Right lung (tissue), 10 donors: ENCODE measurements at places on chromosomes 5 and 9.

GRCh38 chr5:9148242-9148641 is 397.6 kb downstream of the SEMA5A start:
- DNase-seq: no peak

DNA sequence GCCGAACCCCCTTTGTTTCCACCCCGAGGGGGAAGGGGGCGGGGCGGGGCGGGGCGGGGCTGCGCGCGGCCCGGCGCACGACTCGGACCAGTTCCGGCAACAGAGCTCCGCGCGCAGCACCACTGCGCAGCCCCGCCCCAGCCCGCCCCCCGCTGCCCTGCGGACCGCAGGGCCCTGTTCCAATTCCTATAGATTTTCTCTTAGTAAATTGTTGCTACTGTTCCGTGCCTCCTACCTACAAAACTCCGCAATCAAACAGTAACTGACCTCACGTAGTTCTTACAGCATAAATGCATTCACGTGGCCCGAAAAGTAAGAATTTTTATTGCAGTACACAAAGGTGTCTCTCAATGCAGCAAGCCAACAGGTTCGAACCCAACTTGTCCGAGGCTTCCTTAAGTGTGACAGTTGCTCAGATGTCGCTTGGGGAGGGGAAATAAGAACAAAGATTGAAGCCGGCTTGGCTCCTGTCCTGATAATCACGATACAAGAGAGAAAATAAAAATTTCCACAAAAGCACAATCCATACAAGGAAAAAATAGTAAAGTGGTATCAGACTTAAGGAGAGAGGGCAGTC is 1.2 kb upstream of the RNF38 start:
- no peak for DNase-seq

DNA sequence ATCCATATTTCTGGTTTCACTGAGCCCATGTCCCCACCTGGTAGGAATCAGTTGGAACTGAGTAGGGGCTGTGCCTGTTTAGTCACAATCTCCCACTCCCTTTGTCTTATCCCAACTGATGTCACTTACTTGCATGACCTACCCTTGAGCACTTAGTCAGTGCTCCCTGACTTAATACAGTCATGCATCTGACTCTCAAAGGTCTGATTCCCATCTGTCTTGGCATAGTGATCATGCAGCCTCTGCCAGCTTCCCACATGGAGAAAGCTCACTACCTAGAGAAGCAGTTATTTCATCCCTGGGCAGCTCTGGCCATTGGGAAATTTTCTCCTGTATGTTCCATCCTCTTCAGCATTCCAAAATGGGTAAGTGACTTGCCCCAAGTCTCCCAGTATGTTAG is 24.8 kb downstream of the ABLIM3 start:
- DNase-seq: no peak

GRCh38 chr5:144864118-144864517 is 693.4 kb downstream of the KCTD16 start:
- no peak for DNase-seq

DNA sequence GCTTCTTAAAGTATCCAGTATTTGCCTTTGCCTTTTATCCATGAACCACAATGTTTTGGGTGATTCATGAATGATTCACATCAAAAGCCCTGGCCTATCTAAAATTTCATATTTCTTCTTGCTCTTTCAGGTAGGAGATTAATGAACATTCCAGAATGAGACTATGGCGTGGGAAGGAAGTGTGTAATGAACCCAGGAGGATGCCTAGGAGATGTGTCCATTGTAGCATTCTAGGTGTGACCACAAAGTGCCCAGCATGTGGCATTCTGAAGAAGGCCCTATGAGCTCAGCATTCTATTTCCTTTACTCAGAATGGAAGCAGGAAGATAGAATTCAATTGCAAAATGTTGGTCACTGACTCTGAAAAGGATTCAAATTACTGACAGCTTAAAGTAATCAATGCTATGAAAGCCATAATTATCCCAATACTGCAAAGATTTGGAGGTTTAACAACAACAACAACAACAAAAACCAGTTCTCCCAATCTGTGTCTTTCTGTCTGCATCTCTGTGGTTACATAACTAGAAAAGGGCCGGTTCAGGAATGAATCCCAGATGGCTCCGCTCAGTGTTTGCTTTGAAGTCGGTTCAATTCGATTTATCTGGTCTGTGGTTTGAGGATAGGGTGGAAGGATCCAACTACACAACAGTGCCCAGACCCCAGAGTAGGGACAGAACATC is 126.7 kb downstream of the FOXD1 start:
- no peak for DNase-seq

DNA sequence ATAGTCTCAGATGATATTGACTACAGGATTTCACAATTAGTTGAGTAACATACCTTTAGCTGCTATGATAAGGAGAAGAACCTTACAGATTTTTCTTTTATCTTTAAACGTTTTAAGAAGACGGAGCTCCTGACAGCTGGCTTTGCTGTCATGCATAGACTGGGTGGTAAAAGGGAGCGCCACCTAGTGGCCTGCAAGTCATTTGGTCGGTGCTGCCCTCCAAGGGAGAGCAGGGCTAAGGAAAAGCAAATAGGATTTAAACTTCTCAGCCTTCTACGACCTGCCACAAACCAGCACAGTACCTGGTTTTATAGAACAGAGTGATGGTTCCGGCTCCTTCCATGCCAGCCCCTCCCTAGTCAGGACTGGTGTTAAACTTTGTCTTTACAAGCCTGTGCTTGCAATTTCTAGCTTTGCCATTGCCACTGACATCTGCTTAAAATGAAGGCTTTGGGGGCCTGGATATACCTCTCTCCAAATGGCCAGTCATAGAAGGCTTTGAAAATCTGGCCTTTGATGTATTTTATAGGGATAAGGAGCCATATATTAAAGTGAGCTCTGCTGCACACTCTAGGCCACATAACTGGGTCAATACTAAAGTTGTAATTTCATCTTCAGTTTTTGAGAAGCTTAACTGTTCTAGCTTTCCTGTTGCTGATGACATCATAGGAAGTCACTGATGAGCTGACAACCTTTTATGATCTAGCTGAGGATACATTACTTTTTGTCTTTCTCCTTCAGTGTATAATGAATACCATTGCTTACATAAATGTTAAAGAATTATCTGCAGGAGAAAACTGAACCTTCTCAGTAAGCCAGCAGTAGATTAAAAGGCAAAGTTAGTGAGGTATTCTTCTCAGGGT is 31.1 kb upstream of the ADAMTSL1 start:
- peak; percentile 52 for DNase-seq

DNA sequence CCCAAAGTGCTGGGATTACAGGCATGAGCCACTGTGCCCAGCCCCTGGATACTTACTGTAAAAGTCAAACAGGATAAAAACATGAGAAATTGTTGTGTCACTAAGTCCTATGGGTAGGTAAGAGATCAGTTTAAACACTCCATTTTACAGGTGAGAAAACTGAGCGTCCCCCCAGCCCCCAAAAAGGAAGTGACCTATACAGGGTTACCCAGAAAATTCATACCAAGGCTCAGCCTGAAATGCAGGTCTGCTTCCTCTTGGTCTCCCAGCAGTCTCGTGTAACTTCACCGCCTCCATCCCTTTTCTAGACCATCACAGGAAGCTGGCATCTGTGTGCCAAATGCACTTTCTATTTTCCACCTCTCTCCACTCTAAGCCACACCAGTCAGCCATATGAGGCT is 57.2 kb downstream of the TMOD1 start:
- no peak for DNase-seq

DNA sequence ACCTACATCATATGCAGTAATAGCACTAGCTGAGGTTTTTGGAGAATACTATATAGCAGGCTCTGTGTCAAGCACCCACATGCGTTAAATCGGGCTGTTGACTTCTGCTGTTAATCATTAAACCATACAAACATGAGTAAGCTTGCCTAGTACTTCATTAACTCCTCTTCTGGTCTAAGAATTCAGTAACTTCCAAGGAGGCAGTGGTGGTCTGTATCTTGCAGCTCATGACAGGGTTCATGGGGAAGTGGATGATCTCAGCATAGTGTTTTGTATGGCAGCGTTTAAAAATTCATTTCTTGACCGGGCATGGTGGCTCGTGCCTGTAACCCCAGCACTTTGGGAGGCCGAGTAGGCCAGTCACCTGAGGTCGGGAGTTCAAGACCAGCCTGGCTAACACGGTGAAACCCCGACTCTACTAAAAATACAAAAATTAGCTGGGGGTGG is at the start of gene HAVCR1:
HAVCR1 (minus strand) TSS at position 24 of the 447 bp plus-strand sequence. CDS start 1,173 bp downstream, outside the sequence.
- DNase-seq: no peak

GRCh38 chr5:170541146-170541769 is 37.4 kb downstream of the KCNIP1 start:
- no peak for DNase-seq

- no peak for DNase-seq
These were observed 103.5 kb downstream of the CDC42SE2 start for GRCh38 chr5:131367219-131367860.

DNA sequence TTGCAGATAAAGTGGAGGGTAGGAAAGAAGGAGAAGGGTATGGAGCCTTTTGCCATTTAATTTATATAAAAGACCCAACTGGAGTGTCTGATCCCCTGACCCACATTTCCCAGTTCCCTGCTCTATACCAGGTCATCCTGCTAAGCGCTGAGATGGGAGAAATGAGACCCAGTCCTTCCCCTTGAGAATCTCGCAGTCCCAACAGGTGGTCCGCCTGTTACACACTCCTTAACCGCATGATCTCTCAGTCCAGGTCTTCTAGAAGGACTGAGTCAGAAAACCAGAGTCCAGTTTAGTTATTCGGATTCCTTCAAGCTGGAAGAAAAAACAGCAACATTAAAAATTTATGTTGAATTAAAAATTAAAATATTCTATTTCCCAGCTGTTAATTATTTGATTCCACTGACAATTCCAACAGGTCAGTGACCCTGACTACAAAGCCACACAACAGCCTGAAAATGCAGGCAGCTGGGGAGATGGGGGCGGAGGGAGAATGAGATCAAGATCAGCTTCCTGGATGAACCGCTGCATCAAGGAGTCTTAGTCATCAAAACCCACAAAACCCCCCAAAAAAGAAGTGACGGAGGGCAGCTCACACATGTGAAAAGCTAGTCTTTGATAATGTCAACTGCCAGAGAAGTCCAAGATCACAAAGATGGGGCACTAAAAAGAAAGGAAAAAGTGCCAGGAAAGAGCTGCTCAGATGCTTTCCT is 44.0 kb downstream of the GGTA1 start:
- DNase-seq: no peak

DNA sequence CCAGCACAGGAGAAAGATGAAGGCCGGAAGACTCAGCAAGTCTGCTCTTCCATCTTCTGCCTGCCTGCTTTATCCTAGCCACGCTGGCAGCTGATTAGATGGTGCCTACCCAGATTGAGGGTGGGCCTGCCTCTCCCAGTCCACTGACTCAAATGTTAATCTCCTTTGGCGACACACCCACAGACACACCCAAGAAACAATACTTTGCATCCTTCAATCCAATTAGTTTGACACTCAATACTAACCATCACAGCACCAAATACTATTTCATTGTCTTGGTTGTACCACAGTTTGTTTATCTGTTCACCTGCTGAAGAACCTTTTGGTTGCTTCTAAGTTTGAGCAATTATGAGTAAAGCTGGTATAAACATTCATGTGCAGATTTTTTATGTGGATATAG is 23.7 kb downstream of the SMIM32 start:
- DNase-seq: no peak

DNA sequence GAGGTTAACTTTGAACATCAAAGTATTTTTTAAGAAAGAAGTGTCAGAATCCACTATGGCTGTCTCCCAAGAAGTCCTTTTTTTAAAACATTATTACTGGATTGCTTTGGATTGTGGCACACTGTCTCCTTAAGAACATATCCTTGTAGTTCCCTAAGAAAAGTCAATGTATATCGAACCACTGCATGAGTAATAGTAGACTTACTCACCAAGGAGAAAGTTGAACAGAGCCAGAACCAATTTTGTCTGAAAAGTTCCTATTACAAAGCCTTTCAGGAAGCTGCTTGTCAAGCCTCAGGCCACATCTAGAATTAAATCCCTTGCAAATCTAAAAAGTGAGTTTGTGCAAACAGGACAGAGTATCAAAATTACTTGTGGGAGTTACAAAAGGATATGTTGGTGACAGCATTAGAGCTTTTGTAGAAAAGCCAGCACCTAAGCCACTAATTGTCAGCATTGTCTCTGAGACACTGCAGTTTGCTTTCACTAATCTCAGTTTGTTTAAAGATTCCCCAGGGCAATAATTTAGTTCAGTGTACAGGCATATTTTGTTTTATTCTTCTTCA is 195.4 kb downstream of the MPDZ start:
- no peak for DNase-seq

DNA sequence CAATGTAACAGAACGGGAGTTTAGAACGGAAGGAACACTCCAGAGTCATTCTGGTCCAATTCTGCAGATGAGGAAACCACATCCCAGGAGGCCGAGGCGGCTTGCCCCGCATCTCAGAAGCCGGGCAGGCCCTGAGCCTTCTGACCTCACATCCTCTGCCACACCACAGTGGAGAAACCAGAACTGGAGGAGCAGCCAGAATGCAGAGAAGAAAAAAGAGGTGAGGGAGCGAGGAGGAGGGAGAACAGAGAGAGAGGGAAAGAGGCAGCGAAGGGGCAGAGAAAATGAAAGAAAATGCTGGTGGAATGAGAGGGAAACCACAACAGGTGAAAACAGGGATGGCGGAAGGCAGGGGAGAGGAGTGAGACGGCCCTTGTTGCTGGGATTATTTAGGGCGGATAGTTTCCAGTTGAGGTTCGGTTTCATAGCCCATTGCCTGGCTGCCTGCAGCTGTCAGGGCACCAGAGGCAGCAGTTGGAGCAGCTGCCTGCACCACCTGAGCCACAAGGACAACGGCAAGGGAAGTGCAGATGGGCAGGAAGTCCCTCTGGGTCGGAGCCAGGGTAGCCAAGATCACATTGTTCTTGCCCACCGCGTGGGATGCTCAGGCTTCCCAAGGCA is at the start of gene HMHB1:
HMHB1 (plus strand) TSS at position 77 of the 621 bp plus-strand sequence.
- DNase-seq: no peak

DNA sequence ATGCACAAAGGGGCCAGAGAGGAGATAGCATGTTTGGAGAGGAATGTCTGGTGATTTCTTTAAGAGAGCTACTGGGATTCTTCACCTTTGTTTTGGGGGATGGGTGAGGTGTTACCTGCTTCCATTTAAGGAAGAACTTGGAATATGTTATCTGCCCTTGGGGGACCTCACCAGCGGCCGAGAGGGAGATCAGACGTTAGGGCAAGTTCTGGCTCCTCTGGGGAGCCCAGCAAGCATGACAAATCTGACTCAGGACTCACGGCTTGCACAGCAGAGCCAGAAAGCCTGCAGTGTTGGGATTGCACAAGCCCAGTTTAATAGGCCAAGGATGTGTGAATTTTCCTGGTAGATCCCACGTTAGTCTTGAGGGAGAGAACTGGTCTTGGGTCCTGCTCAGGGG is 40.3 kb downstream of the SLC28A3 start:
- no peak for DNase-seq

- DNase-seq: no peak
These were observed 91.6 kb upstream of the TNFAIP8 start for GRCh38 chr5:119264186-119264585.
